ENCODE measurements at places on chromosomes 2 and 18.

DNA sequence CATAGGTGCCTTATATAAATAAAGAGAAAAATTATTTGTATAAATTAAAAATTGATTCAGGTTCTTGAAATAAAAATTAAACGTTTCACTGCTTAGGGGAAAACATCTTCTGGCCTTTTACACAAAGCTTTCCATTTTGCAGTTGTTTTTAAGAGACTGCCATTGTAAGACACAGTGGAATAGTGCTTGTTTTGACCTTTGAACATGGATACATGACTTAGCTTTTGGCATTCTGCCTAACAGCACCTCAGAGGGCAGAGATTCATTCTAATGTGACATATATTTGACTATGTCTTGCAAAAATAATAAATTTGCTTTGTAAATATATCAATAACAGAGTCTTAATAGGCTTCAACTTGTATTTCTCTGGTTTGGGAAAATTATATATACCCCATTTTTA, 142.1 kb downstream of the SLC4A10 start:
- DNase-seq: no peak

DNA sequence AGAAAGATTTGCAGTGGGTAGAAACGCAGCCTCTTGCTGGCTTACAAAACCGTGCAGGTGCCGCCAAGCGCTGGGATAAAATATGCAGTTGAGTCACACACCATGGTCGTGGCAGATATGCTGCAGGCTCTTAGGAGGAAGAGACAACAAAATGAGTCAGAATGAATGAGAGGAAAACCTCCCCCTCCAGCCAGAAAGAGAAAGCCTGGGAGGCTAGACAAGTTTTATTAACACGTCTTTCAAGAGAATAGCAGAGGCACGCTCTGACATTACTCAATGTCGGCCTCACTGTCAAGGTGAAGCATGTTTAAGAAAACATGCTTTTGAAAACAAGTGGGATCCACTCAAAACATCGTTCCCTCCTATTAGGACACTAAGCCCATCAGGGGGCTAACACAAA, 37.1 kb upstream of the ZCCHC2 start:
- no peak for DNase-seq

GRCh38 chr2:155825876-155826275, 506.6 kb downstream of the NR4A2 start:
- no peak for DNase-seq

GRCh38 chr2:109268916-109269315, 139.9 kb downstream of the SH3RF3 start:
- no peak for DNase-seq

- DNase-seq: no peak
Observed at GRCh38 chr2:223712642-223713041, 110.5 kb upstream of the SCG2 start.

- DNase-seq: no peak
Observed at GRCh38 chr2:112627060-112628040, 18.4 kb upstream of the SLC20A1 start.

DNA sequence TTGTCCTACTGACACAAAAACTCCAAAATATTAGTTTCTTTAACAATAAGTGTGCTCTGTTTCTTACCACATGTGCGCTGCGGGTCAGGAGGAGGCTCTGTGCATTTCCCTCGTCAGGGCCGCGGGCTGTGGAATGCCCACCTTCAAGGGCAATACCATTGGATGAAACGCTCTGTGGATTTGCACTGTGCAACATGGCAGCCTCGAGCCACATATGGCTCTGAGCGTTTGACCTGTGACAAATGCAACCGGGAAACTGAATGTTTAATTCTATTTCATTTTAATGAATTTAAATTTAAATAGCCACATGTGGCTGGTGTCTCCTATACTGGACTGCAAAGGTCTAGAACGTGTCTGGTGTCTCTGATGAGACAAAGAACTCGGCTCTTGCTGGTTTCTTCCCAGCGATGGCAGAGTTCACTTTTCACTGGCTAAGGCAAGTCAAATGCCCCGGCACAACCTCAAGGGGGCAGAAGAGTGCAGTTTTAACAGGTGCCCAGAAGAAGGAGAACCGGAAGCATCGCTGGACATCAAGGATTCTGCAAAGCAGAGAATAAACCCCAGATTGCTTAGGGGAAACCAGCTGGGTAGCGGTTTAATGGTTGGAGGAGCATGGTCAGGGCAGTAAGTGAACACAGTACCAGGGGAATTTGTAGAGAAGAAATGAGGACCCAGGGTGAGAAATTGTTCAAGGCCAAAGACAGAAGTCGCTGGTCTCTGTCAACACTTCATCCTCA, 37.0 kb upstream of the TMEM18 start:
- no peak for DNase-seq

DNA sequence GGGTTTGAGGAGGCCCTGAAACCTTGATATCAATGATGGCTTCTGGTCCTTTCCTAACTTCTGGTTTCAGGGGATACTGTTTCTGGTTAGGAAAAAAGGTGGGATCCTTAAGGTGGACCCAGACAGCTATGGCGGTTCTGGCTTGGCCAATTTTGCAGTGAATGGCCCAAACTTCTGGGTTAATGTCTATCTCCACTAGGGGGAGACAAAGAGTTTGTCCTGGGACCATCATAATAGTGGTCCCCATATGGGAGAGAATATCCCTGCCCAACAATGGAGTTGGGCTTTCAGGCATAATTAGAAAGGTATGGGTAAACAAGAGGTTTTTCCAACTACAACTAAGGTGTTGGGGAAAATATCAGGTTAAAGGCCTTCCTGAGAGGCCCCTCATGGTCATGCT, 273.5 kb downstream of the CALCRL start:
- DNase-seq: no peak
